Endothelial cell of coronary artery (primary cell): ENCODE measurements at places on chromosomes 1 and 21. TPM values are rescaled to one million over a fixed set of nuclear protein-coding genes. Genes with fewer than 3 reads are reported as not detected.

ASCL5 gene
- not detected in 2 replicates for total RNA-seq

TDRD10 gene
- 2.5 and 2.7 TPM in 2 replicates for total RNA-seq

SFPQ gene
- 332 and 368 TPM in 2 replicates for total RNA-seq

FCMR gene
- total RNA-seq: not detected in 2 replicates

ALG14 gene
- 1.5 and 2.2 TPM in 2 replicates for total RNA-seq

NMNAT2 gene
- total RNA-seq: 0.45 and 0.47 TPM in 2 replicates

SPRR2A gene
- not detected in 2 replicates for total RNA-seq

NFIA gene
- total RNA-seq: 7.0 and 10.5 TPM in 2 replicates

PYGO2 gene
- 4.9 and 5.0 TPM in 2 replicates for total RNA-seq

CTH gene
- 0.99 and 1.7 TPM in 2 replicates for total RNA-seq

VPS72 gene
- 56.9 and 58.1 TPM in 2 replicates for total RNA-seq

SYT14 gene
- 0.09 and 2.4 TPM in 2 replicates for total RNA-seq

CITED4 gene
- 7.1 and 15.8 TPM in 2 replicates for total RNA-seq

ZNF436 gene
- 21.3 and 25.6 TPM in 2 replicates for total RNA-seq

ATP6V1G3 gene
- not detected in 2 replicates for total RNA-seq

ELF3 gene
- 0.09 and 0.18 TPM in 2 replicates for total RNA-seq

SERPINC1 gene
- not detected in 2 replicates for total RNA-seq

NPHS2 gene
- not detected in 2 replicates for total RNA-seq

LCE2B gene
- not detected in 2 replicates for total RNA-seq

NUDT4B gene
- total RNA-seq: 8.1 and 15.3 TPM in 2 replicates

USH2A gene
- total RNA-seq: not detected in 2 replicates

FALEC gene
- total RNA-seq: 0.63 TPM in 1 of 2 replicates, not detected in the other

KLF17 gene
- not detected in 2 replicates for total RNA-seq

SMCP gene
- total RNA-seq: not detected in 2 replicates

RNF186 gene
- not detected in 2 replicates for total RNA-seq

KLHDC9 gene
- 0.66 and 1.1 TPM in 2 replicates for total RNA-seq

S100A3 gene
- total RNA-seq: 1.3 and 3.2 TPM in 2 replicates

THEM5 gene
- total RNA-seq: not detected in 2 replicates

FAM43B gene
- total RNA-seq: 0.09 TPM in 1 of 2 replicates, not detected in the other

ALX3 gene
- not detected in 2 replicates for total RNA-seq

IFNLR1 gene
- 0.09 TPM in 1 of 2 replicates, not detected in the other for total RNA-seq

PDC gene
- total RNA-seq: not detected in 2 replicates

DNM3 gene
- total RNA-seq: 0.54 and 0.56 TPM in 2 replicates

SIPA1L2 gene
- 19.8 and 23.9 TPM in 2 replicates for total RNA-seq
